ENCODE measurements at places on chromosomes 1 and 21. TPM values are rescaled to one million over a fixed set of nuclear protein-coding genes. Genes with fewer than 3 reads are reported as not detected.

DNA sequence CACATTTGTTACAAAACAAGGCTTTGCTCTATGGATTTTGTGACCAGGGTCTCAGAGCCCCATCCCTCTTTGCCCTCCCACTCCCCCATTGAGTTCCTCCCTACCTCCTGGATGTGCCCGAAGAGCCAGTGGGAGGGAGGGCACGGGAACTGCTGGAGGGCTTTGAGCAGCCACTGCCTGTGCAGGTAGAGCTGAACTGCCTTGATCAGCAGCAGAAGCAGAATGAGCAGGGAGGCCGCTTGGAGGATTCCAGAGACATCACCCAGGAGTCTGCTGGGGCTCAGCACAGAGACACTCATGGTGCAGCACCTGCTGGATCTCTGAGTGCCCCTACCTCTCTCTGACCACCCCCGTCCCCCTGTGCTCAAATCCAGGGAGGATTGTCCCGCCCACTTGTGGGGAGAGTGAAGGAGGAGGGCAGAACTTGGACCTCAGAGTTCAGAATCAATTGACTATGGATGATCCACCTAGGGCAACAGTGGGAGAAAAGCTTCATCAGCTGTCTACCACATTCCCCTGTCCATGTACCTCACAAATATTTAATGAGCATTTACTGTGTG is at the start of gene CYP4A11:
TSS of gene CYP4A11 (minus strand) at position 342 of the 560 bp plus-strand sequence. CDS start at position 299, 43 bp downstream.
- DNase-seq: no peak

PTCH2 gene
- total RNA-seq: 1.2 TPM

- no peak for DNase-seq
Observed at GRCh38 chr1:98503771-98504170, 157.8 kb upstream of the SNX7 start.

- DNase-seq: no peak
Observed at GRCh38 chr1:234953655-234954405, 174.8 kb downstream of the TOMM20 start.

GRCh38 chr1:10607228-10607627 is 132.5 kb downstream of the PEX14 start:
- DNase-seq: no peak

DNA sequence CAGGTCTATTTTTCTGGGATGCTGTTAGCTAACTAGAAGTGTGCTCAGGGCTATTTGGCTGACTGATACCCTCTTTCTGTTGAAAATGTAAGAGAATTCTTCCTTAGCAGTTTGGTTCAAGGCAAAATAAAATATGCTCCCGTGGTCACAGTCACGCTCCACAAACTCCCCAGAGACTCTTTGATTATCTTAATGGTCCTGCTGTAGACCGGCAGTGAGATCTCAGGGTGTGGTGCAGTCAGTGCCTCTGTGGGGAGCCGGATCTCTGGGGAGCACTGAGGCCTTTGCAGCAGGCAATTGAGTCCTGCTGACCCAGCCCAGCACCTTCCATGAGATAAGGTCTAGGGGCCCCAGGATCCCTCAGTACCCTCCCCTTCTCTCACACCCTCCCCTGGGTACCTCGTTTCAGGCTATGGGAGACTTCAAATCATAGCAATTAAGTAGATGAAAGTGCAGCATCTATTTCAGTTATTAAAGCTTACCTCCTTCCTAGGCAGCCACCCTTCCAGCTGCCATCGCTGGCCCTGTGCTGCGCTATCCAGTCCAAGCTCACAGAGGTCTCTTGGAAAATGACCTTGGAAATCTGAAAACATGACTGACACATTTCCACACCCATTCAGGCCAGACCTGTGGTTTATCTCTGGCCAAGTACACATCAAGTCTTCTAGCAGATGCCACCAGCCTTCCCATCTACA is 98.1 kb downstream of the SEC16B start:
- DNase-seq: peak; percentile 16

DNA sequence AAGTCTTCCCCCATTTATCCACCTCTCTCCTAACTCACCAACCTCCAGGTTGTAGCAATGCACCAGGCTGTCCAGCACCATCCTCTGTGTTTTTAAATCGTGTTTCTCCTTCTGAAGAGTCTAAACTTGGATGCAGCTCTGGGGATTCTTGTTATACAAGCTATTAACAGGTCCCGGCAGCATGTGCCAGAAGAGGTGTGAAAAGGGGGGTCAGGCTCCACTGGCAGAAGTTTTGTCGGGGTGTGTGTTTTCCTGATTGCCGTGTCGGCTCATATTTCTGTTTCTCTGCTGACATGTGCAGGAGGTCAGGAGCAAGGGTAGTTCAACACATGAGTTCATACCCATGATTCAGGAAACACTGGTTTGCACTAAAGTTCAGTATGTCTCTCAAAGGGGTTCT is 658.6 kb upstream of the CAMK1G start:
- peak; percentile 29 for DNase-seq

DNA sequence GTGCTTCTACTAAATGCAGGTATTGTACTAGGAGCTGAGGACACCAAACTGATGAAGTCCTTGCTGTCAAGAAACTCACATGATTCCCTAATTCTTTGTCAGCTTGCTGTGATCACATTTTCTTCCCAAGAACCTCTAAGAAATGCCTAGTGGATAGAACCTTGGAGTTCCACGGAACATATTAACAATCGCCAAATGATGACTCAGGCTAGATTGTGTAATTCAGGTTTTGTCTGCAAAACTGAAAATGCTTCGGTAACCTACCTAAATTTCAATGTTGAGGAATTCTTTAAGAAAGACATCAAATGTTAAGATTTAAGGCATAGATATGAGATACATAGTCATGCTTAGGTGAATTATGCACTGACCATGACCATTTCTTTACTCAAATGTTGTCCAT is 1.7 kb upstream of the GADD45A start:
- no peak for DNase-seq

PRAMEF6 gene
- not detected for total RNA-seq

- DNase-seq: no peak
Observed at GRCh38 chr1:63198871-63199394, 123.4 kb upstream of the FOXD3 start.

DNA sequence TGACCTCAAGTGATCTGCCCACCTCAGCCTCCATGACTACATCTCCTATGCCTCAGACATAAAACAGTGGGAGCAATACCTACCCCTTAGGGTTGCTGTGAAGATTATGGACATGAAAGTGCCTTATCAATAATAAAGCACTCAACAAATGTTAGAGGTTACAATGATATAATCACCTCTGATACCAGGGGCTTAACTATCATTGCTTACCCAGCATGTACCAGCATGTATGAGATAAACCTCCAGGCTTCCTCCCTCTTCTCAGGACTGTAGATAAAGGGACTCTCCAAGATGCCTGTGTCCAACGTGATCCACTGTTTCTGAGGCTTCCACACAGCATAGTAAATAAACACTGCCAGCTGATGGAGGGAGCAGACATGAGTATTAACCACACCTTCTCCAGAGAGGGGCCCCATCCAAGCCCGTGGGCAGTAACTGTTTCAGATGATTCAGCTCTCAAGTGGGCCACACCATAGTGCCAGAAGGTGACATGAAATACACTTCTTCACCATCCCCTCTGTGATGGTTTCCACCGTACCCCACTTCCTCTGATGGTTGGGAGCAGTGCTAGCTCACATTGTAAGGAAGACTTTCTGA is 26.2 kb downstream of the RHBDL2 start:
- DNase-seq: no peak

DNA sequence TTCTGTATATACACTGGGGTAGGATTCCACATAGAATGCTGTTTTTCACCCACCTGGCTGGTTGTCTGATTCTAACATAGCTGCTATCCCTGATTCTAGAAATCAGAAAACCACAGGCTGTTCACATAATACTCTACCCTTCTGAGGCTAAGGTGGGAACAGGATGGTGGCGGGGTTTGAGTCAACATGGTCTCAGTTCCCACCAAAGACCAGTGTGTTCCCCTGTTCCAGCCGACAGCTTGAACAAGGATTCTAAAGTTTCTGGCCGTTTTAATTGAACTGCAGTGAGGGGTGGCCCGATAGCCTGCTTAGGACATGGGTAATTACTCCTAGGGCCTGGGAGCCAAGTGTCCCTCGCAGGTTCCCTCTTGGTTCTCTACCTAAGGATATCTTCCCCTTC is 38.4 kb downstream of the PEX14 start:
- DNase-seq: no peak

USH2A gene
- 0.06 TPM for total RNA-seq

- DNase-seq: no peak
Observed at GRCh38 chr1:27100335-27101053, 54.4 kb downstream of the SLC9A1 start.

FAM72D gene
- total RNA-seq: not detected

GRCh38 chr1:97385536-97386277 is 535.1 kb downstream of the DPYD start:
- no peak for DNase-seq

DNA sequence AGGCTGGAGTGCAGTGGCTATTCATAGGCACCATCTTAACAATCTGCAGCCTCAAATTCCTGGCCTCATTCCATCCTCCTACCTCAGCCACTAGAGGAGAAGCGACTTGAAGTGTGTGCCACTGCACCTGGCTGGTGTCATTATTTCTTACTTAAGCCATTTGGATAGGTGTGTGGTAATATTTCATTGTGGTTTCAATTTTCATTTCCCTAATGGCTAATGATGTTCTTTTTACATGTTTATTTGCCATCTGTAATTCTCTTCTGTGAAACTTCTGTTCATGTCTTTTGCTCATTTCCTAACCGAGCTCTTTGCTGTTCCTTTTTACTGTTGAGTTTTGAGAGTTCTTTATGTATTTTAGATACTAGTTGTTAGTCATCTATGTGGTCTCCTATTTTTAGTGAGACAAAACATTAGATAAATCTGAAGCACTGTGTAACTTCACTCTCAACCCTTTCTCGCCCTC is 66.8 kb downstream of the SLC27A3 start:
- DNase-seq: no peak

VWA1 gene
- 116 TPM for total RNA-seq

- no peak for DNase-seq
Observed at GRCh38 chr1:59404796-59405195, 107.9 kb downstream of the FGGY start.

CD244 gene
- total RNA-seq: 1.8 TPM

DNA sequence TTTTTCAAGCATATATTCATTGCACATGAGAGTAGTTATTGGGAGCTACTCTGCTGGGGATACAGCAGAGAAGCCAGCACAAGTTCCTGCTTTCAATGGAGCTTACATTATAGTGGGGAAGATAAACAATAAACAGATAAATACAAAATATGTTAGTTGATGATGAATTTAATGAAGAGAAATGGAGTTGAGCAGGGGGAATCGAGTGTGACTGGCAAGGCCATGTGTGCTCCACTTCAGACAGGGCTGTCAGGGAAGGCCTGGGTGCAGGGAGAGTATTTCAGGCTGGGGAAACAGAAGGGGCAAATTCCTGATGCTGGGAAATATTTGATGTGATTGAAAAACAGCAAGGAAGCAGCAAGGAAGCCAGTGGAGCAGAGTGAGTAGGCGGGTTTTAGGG is 21.2 kb upstream of the BRDT start:
- DNase-seq: no peak

- DNase-seq: no peak
Observed at GRCh38 chr21:45241357-45241756, 46.3 kb downstream of the POFUT2 start.

- no peak for DNase-seq
Observed at GRCh38 chr1:113333056-113333455, 57.3 kb upstream of the MAGI3 start.

DNA sequence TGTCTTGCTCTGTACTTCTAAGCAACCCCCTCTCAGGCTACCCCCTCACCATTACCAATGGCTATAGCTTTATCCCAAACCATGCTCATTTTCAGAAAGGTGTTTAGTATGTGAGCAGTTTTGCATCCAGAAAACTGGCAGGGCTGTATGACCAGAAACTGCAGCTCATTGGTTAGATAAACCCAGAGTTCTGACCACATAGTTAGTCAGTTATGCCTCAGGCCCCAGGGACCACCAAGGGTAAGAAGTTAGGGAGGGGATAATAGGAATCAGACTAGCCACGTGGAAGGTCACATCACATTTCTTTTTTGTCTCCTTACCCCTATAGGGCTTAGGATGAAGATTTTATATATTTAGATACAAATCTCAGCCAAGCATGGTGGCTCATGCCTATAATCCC is 1.2 kb downstream of the ITGA10 start:
- no peak for DNase-seq

- DNase-seq: no peak
Observed at GRCh38 chr1:208198236-208198635, 45.9 kb downstream of the PLXNA2 start.

LCK gene
- 10.3 TPM for total RNA-seq

MMP23B gene
- 7.1 TPM for total RNA-seq

- no peak for DNase-seq
Observed at GRCh38 chr1:93813076-93813475, 65.9 kb downstream of the DNTTIP2 start.

GRCh38 chr1:106678279-106679050 is 378.0 kb upstream of the PRMT6 start:
- DNase-seq: no peak

GRCh38 chr1:25541889-25542658 is 1.3 kb upstream of the LDLRAP1 start:
- no peak for DNase-seq

- DNase-seq: no peak
Observed at GRCh38 chr1:199336745-199337640, 690.5 kb upstream of the NR5A2 start.

GRCh38 chr1:18668046-18668445 is 37.4 kb downstream of the PAX7 start:
- no peak for DNase-seq

DNA sequence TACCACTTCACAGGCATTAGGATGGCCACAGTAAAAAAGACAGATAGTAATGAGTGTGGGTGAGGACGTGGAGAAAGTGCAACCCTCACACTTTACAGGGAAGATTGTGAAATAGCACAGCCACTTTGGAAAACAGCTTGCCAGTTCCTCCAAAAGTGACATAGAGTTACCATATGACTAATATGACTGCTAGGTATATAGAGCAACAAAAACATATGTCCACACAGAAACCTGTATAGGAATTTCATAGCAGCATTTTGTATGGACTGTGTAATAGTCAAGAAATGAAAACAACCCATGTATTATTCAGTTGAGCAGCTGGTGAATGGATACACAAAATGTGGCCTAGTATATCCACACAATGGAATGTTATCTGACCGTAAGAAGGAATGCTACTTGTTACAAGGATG is 30.4 kb upstream of the LBR start:
- DNase-seq: no peak
